Stimulated activated CD4-positive, alpha-beta T cell treated with anti-CD3 and anti-CD28 coated beads, Interleukin-1b, Interleukin-23, amount 100 ng/mL, for 24 hours (primary cell): ENCODE measurements at places on chromosomes 13 and 19.

- no peak for DNase-seq
Observed at GRCh38 chr19:18910801-18911436, 8.3 kb downstream of the COPE start.

- no peak for DNase-seq
Observed at GRCh38 chr13:29539856-29540255, 55.6 kb downstream of the SLC7A1 start.

DNA sequence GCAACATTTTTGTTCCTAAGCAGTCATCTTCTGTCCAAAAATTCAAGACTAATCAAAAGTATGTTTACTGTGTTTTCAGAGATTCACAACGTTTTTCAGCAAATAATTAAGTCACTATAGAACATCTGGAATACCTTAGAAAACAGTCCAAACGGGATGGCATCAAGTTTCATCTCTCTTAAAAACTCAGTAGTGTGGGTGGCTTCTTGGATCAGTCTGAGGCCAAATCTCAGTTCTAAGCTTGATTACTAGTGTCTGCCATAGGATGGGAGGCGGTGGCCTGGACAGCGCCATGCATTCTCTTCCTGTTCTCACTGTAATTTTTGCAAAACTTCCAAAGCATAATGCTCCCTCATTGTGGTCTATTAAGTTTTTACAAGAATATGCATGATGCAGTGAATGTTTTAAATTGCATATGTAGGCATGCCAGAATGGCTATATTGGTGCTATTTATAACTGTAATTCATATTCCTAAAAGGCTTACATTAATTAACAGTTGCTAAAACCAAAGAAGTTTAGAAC lies 37.1 kb downstream of the ANKRD10 start:
- no peak for DNase-seq

DNA sequence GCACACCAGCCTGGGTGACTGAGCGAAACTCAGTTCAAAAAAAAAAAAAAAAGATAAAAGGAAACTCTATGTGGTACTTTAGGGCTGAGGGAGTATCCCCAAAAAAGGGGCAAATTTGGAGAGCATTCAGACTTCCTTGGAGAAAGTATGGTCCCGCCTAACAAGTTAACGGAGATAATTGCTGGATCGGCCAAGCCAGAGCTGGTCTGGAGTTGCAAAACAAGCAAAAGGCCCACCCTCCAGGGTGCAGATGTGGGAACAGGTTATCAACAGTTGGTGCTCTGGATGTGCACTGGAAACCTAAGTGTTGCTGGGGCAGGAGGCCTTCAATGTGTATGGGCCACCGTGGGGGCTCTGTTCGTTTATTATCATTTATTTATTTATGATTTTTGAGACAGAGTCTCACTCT lies 2.8 kb downstream of the IQCN start:
- DNase-seq = no peak

- DNase-seq = no peak
Observed at GRCh38 chr13:99983499-99984401, 2.2 kb downstream of the ZIC2 start.

GRCh38 chr19:34556488-34556887 lies 74.9 kb downstream of the WTIP start:
- DNase-seq = no peak

GRCh38 chr13:50635504-50635903 lies 208.0 kb downstream of the DLEU7 start:
- DNase-seq = no peak

DNA sequence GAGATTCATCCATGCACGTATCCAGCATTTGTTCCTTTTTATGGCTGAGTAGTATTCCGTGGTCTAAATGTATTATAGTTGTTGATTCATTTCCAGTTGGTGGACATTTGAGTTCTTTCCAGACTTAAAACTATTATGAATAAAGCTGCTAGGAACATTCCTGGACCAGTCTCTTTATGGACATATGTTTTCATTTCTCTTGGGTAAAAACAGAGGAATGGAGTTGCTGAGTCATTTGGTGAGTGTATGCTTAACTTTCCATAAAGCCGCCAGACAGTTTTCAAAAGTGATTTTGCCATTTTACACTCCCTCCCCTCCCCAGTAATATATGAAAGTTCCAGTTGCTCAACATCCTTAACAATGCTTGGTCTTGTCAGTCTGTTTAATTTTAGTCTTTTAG lies 116.4 kb downstream of the TSHZ3 start:
- DNase-seq = no peak

- DNase-seq = no peak
Observed at GRCh38 chr13:27442071-27442647, 8.2 kb downstream of the MTIF3 start.

- DNase-seq = no peak
Observed at GRCh38 chr13:105144020-105144419, 1391.4 kb downstream of the EFNB2 start.

GRCh38 chr13:49315756-49316482 lies 68.2 kb downstream of the CDADC1 start:
- DNase-seq = no peak

- DNase-seq = no peak
Observed at GRCh38 chr19:43430142-43430710, 15.5 kb downstream of the TEX101 start.

- DNase-seq = no peak
Observed at GRCh38 chr13:94617389-94618000, 15.8 kb downstream of the GPR180 start.

DNA sequence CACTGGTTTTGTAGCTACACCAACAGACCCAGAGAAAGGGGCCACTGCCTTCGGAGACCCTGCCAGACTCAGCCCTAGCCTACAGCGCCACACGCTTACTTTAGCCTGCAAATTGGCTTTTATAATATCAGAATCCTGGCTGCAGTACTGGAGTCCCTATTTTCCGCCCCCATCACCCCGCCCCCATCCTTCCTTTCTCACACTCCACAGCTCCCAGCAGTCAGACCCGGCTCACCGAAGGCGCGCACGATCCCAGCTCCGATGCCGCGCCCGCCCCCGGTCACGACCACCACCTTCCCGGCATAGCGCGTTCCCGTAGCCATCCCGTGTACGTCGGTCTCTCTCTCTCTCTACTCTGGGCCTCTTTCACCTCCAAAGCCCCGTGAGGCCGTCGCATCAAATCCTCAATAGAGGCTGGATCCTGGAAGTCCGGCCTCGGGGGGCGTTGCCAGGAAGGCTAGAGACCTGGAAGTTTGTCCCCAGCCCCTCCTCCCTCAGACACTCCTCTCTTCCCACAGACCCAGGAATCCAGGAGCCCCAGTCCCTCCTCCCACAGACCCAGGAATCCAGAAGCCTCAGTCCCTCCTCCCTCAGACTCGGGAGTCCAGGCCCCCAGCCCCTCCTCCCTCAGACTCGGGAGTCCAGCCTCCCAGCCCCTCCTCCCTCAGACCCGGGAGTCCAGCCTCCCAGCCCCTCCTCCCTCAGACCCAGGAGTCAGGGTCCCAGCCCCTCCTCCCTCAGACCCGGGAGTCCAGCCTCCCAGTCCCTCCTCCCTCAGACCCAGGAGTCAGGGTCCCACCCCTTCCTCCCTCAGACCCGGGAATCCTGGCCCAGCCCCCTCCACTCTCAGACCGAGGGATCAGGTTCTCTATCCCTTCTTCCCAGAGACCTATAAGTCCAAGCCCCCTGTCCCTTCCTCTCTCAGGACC lies at the start of gene HSD17B14:
Gene HSD17B14 (minus strand): TSS at position 403 of the 929 bp plus-strand sequence. CDS start 80 bp downstream, at position 323.
- DNase-seq = no peak

DNA sequence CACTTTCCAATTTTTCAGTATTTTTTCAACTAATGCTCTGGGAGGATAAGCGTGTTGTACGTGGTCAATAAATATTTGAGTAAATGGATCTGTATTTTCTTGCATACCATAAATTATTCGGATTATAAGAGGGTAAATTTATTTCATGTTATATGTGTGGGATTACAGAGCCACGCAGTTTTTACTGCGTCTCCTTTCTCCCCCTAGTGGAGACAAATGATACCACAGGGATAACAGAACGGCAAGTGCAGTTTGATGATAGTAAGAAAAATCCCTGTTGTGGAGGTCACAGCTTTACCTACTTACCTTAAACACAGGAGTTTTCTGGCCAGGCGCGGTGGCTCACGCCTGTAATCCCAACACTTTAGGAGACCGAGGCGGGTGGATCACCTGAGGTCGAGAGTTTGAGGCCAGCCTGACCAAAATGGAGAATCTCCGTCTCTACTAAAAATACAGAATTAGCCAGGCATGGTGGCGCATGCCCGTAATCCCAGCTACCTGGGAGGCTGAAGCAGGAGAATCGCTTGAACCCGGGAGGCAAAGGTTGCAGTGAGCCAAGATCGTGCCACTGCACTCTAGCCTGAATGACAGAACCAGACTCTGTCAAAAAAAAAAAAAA lies 16.8 kb downstream of the MBD3L2B start:
- DNase-seq = no peak

DNA sequence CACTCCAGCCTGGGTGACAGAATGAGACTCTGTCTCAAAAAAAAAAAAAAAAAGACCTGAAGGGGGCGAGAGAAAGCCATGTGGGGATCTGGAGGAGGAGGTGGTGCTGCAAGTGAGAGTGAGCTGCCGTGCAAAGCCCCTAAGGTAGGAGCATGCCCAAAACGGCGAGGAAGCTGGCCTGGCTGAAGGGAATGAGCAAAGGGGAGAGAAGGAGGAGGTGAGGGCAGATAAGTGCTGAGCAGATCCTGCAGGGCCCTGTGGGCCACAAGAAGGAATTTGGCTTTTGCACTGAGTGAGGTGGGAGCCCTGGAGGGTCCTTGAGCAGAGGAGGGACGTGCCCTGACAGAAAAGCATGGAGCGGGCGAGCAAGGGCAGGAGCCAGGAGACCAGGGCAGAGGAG lies 19.4 kb upstream of the ADGRE5 start:
- no peak for DNase-seq

DNA sequence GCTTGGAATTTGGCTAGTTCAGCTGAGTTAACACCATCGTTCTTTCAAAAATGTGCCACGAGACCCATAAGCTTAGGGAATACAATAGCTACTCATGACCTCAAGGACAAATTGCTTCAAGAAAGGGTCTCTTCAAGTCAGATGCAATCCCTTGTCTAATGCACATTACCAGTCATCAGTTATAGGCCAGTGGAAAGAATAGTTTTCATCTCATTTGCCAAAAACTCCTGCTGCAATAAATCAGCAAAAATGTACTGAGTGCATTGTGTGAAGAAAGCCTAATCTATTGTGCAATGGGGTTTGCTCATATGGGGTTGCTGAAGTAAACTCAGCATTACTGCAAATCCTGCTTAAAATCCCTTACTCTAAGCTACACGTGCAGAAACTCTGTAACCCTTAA lies 208.3 kb upstream of the NBEA start:
- DNase-seq = no peak

DNA sequence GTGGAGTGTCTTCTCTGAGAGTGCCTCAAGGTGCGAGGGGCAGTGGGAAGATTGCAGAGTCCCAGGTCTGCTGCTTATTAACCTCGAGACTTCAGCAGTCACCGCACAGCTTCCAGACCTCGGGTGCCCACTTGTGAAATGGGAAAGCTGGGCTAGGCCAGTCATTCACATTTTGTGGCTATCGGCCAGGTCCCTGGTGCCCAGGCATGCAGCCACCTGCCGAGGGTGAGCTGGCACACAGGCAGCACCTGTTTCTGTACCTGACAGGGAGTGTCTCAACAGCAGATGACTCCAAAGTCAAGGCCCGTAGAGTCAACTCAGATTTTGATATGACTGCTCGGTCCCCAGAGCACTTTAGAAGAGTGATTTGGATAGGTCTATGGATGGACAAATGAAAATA lies 21.9 kb downstream of the UQCRFS1 start:
- DNase-seq = no peak

- DNase-seq = no peak
Observed at GRCh38 chr13:35349673-35350278, 126.7 kb downstream of the MAB21L1 start.
